ENCODE measurements at places on chromosomes 11 and 22.
A peak's percentile ranks its signal among the peaks of the same experiment; 100 is the strongest.

GRCh38 chr11:68167474-68167873 lies 45.6 kb downstream of the KMT5B start:
- H3K4me1 ChIP-seq = no peaks in the 10 kb centered on the region
- no peak overlapping the region for H3K4me3 ChIP-seq
- DNase-seq = no peak
- no peaks in the 10 kb centered on the region for H3K27me3 ChIP-seq
- H3K27ac ChIP-seq = no peak overlapping the region

GRCh38 chr11:125959931-125960330 lies 14.1 kb downstream of the VSIG10L2 start:
- no peaks in the 10 kb centered on the region for H3K27me3 ChIP-seq
- H3K27ac ChIP-seq = no peak overlapping the region
- no peak overlapping the region for H3K4me3 ChIP-seq
- no peak for DNase-seq
- H3K4me1 ChIP-seq = peaks cover 8% of the 10 kb centered on the region

- peak; percentile 41 for DNase-seq
- no peak overlapping the region for H3K4me3 ChIP-seq
- H3K4me1 ChIP-seq = no peaks in the 10 kb centered on the region
- peaks cover 4% of the 10 kb centered on the region for H3K27me3 ChIP-seq
Measured at GRCh38 chr22:43897751-43898261, 6.0 kb upstream of the PNPLA5 start.

DNA sequence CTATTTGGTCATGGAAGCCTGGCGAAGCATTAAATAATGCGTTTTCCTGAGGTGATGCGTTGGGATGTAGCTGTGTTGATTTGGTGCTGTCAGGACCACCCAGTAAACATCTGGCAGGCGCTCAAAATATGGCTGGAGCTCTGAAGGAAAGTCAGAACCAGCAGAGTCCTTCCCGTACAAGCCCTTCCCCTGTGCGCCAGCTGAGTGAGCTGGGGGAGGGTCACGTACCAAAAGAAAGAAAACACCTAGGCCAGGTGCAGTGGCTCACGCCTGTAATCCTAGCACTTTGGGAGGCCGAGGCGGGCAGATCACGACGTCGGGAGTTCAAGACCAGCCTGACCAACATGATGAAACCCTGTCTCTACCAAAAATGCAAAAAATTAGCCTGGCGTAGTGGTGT lies 55.6 kb upstream of the CECR2 start:
- H3K36me3 ChIP-seq = no peaks in the 10 kb centered on the region
- no peaks in the 10 kb centered on the region for H3K27me3 ChIP-seq
- H3K27ac ChIP-seq = no peak overlapping the region

- no peaks in the 10 kb centered on the region for H3K27me3 ChIP-seq
- H3K27ac ChIP-seq = no peak overlapping the region
- H3K4me1 ChIP-seq = peaks cover 15% of the 10 kb centered on the region
- H3K36me3 ChIP-seq = peaks cover 39% of the 10 kb centered on the region
Measured at GRCh38 chr11:43732225-43732624, 51.7 kb downstream of the HSD17B12 start.

- no peak overlapping the region for H3K27ac ChIP-seq
- no peak overlapping the region for H3K4me3 ChIP-seq
- peaks cover 15% of the 10 kb centered on the region for H3K27me3 ChIP-seq
- H3K4me1 ChIP-seq = peaks cover 2% of the 10 kb centered on the region
- H3K36me3 ChIP-seq = no peaks in the 10 kb centered on the region
- DNase-seq = peak; percentile 74
Measured at GRCh38 chr11:125141686-125142535, 22.6 kb upstream of the PKNOX2 start.

DNA sequence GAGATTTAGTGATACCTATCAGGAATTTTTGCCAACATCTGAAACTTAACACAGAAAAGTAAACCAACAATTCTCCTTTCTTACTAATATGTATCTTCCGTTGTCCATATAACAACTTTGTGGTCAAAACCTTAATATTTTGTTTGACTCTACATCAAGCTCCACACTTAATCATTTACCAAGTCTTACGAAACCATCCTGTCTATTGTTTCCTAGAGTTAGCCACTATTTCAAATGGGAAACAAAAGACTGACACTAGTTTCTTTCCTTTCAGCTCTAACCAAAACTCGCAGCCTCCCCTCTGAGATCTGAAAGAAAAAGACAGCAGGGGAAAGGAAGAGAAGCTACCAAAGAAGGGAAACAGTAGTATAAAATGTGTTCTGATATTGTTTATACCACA lies 26.5 kb upstream of the PRDM10 start:
- H3K27me3 ChIP-seq = peaks cover 7% of the 10 kb centered on the region
- H3K27ac ChIP-seq = no peak overlapping the region
- no peaks in the 10 kb centered on the region for H3K36me3 ChIP-seq
- no peak overlapping the region for H3K4me3 ChIP-seq
- DNase-seq = no peak

DNA sequence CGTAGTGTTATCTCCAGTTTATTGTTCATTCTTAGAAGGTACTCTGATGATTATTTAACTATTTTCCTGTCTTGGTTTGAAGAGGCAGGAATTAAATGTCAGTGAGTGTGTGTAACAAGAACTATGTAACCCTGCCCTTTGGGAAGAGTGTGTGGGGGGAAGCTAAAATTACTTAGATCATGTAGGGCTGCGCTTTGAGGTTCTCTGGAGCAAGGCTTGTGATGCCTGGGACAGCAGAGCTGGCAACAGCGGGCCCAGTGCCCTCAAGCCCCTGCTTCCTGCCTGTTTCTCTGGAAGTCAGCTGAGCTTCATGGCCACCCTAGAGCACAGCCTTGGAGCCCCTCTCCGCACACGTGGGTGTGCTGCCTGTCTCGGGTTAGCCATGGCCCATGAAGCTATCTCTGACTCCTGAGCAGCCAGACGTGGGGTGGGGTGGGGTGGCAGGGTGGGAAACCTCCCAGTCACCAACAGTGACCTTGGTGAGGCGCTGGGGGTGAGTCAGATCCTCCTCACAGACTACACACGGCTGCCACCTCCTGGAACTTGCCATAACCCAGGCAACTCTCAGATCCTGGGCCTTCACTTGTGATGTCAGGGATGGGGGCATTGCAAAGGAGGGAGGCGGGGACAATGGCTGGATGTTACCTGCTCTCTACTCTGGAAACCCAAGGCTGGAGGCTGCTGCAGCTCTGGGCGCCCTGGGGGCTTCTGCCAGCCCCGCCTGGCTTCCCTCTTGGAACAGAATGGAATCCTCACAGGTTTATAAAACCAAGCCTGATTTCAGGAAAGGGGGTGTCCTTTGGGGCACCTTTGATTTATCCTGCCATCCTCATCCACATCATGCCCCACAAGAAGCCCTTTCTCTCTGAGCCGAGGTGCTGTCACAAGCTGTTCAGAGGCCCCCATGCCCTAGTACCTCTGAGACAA lies 88.6 kb downstream of the SNX19 start:
- no peak overlapping the region for H3K4me3 ChIP-seq
- H3K27me3 ChIP-seq = peaks cover 3% of the 10 kb centered on the region
- no peaks in the 10 kb centered on the region for H3K36me3 ChIP-seq
- H3K4me1 ChIP-seq = no peaks in the 10 kb centered on the region
- DNase-seq = peak; percentile 54

GRCh38 chr11:113518716-113519495 lies 43.7 kb upstream of the DRD2 start:
- H3K36me3 ChIP-seq = no peaks in the 10 kb centered on the region
- no peak for DNase-seq
- peaks cover 16% of the 10 kb centered on the region for H3K27me3 ChIP-seq
- no peaks in the 10 kb centered on the region for H3K4me1 ChIP-seq
- H3K4me3 ChIP-seq = no peak overlapping the region

- no peak overlapping the region for H3K27ac ChIP-seq
- peak; percentile 79 for DNase-seq
- peaks cover 25% of the 10 kb centered on the region for H3K4me1 ChIP-seq
Measured at GRCh38 chr22:24134090-24134846, 47.0 kb upstream of the SUSD2 start.
